ENCODE measurements at places on chromosomes 5 and 9. TPM values are rescaled to one million over a fixed set of nuclear protein-coding genes. Genes with fewer than 3 reads are reported as not detected.

GRCh38 chr5:172958331-172959046 lies 735 bp upstream of the RPL26L1 start:
- DNase-seq = peak; percentile 80

- DNase-seq = no peak
Observed at GRCh38 chr5:149153751-149154610, 12.7 kb downstream of the ABLIM3 start.

DNA sequence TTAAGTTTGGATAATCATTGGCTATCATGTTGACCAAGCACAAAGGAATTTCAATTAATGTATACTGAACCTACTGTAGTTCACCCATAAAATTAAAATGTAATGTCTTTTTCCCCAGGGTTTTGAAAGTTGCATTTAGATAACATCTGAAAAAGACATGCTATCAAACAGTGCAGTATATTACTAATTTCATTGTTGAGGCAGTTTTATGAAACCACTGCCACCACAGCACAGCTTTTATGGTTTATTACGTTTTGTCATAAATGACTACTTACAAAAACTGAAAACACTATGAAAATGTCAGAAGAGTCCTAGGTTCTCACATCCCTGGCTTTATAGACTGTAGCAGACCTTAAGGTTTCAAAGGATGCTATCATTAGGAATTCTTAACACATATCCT lies 32.0 kb upstream of the HAPLN1 start:
- no peak for DNase-seq

- DNase-seq = no peak
Observed at GRCh38 chr5:84242286-84242685, 142.4 kb downstream of the EDIL3 start.

NUTM2F gene
- total RNA-seq = not detected

- no peak for DNase-seq
Observed at GRCh38 chr5:98573834-98574320, 199.6 kb upstream of the RGMB start.

GRCh38 chr5:115543365-115544042 lies 1.1 kb downstream of the FEM1C start:
- DNase-seq = no peak

- no peak for DNase-seq
Observed at GRCh38 chr5:103293719-103294118, 35.2 kb downstream of the MACIR start.

GRCh38 chr9:135176284-135176683 lies 88.8 kb downstream of the OLFM1 start:
- DNase-seq = no peak

DNA sequence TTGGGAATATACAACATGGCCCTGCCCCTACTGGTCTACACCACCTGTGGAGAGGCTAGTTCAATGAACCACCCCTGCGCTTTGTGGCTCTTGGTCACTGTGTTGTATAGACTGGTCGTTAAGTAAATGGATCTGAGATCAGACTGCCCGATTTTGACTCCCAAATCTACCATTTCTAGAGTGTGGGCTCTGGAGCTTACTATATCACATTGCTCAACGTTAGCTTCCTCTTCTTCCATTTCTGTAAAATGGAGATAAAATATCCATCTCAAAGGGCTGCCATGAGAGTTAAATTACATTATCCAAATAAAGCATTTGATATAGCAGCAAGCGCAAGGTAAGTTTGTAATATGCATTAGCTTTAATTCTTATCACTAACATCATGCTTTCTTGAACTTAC lies 52.7 kb upstream of the IFNK start:
- no peak for DNase-seq

CCDC192 gene
- total RNA-seq = not detected

CA9 gene
- 0.71 TPM for total RNA-seq

DNA sequence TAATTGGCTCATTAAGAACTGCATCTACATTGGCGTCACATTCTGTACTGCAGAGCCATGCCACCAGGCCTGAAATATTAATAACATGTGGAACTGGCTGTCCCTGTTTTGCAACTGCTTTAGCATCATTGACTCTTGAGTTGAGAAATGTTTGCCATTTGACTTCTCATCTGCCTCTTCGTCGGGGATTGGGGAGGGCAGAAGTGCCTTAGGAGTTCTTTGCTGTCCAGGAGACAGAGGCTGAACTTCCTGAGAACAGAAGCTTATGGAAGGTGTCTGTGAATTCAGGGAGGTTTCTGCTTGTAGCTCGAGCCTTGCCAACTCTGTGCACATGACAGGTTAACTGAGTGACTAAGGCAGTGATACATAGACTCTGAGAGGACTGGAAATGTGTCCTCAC lies 265.0 kb downstream of the KIF4B start:
- no peak for DNase-seq

DNA sequence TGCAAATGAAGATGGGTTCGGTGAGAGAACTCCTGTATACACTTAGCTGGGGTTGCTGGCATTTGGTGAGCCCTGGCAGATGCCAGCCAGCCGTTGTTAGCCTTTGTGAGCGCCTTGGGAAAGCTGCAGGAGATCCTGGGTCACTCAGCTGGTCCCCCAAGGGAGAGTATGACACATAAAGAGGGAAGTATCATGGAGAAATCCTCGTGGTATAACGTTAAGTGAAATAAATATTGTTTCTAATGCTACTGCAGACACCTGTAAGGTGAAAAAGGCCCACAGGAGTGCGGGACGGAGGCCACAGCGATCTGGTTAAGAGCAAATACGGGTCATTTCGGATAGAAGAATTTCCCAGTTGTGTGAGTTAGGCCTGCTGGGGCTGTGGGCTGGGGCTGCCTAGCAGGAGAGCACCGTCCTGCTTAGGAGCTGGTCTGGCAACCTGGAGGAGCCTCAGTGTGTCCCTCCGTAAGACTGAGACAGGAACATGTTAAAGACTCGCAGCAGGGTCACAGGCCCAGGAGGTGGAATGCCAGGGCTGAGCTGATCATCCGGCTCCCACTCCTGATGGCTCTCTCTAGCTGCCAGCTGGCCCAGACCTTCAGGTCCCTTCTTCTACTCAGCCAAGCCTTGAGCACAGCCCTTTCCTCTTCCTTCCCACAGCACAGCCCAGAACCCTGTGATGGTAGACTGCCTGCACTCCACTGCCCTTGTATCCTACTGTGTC lies 4.9 kb downstream of the NKX2-5 start:
- no peak for DNase-seq

OTP gene
- not detected for total RNA-seq
